ENCODE measurements at places on chromosomes 12 and 14.

DNA sequence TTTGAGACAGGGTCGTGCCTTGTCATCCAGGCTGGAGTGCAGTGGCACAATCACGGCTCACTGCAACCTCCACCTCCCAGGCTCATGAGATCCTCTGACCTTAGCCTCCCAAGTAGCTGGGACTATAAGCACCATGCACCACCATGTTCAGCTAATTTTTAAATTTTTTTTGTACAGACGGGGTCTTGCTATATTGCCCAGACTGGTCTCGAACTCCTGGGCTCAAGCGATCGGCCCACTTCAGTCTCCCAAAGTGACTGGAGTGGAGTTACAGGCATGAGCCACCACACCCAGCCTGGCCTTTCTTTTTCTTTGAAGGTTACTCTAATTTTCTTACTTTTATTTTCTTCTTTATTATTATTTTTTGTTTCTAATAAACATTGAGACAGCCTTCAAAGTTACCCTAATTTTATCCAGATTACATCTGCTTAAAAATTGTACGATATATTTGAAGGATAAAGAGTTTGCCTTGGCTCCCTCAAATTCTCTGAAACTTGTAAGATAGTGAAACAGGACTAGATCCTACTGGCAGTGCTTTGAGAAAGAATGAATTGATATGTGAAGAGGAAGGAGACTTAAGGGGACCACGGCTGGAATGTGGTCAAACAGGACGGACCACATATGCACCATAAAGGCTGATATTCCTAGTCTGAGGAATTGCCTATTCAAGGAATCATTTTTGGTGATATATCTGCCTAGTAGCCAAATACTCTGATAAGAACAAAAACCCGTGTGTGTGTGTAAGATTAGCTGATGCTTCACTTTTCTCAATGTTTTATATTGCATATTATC, 14.1 kb upstream of the SINHCAF start:
- DNase-seq: no peak

DNA sequence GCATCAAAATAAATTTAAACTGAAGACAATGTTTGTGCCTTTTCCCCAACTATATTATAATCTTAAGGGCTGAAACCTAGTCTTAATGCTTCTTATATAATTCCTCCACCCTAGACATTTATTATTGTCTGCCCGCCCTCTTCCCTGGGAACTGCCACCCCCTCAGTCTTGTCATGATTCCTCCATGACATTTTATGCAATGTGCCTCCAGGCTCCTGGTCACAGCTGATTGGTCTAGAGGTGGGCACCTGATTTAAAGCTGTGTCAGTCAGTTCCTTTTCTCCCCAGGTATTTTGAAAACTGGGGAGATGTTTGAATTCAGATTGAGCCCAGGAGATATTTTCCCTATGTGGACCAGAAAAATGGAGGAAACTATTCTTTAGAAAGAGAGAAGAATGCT, 401.4 kb downstream of the PCNX1 start:
- no peak for DNase-seq

GRCh38 chr12:110698171-110698902, 9.4 kb upstream of the HVCN1 start:
- peak; percentile 93 for DNase-seq

GRCh38 chr14:59081720-59082119, 106.7 kb upstream of the DAAM1 start:
- DNase-seq: no peak

DNA sequence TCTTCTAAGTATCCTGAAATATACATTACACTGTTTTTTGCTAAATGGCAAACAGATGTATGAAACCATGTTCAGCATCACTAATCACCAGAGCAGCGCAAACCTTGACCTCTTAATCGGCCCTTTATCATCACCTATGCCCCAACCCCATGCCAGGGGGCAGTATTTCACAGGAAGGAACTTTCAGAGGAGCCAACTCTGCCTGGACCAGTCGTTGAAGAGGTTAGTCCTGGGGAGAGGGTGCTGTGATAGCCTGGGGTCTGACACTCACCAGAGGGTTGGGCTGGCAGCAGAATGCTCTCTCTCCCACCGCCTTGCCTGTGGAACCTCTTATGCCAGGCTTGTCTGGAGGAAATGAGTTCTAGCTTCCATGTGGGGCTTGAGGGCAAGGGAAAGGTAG, 411.7 kb downstream of the TMEM117 start:
- no peak for DNase-seq

DNA sequence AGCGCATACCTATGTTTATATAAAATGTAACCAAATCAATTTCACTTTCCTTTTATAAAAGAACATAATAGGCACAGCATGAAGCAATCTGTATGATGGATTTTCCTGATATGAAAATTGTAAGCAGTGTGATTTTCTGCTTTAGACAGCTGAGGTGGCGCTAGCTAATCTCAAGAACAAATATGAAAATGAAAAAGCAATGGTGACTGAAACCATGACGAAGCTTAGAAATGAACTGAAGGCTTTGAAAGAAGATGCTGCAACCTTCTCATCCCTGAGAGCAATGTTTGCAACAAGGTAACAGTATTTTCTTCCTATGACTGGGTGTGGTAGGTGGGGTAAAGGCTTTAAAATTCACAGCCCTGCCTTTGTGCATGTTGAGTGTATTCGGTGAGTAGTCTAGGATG, 65.0 kb upstream of the FGD4 start:
- DNase-seq: no peak

All from suppressor macrophage (primary cell).